Stomach (tissue), 19 donors: ENCODE measurements at places on chromosomes 5 and 9. TPM values are rescaled to one million over a fixed set of nuclear protein-coding genes. Genes with fewer than 3 reads are reported as not detected.

DNA sequence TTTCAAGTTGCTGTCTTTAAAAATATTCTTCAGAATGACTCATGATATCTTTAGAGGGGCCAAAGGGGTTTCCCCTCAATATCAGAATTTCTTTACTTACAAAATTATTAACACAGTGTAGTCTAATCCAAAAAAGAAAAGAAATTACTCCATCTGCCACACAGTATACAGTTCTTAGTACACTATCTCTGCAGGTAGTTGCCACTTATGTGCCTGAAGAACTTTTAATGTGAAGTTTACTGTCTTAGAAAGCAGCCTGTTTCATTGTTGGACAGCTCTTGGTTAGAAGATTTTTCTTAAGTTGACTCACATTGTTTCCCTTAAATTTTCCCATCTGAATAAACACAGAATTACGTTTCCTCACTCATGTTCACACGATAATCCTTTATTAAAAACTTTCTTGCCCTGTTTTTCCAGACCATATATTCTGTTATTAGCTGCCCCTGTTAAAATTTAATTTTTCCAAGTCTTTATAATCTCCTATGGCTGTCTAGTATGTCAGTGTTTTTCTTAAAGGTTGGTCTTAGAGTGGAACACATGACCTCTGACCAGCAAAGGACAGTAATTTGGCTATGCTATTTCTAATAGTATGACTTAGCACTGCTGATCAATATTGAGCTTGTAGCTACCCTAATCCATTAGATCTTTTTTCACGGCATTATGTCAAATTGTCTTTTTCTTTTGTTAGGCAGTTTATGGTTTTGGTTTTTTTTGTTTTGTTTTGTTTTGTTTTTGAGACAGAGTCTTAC lies 21.8 kb upstream of the FKTN start:
- DNase-seq, result no peak

DNA sequence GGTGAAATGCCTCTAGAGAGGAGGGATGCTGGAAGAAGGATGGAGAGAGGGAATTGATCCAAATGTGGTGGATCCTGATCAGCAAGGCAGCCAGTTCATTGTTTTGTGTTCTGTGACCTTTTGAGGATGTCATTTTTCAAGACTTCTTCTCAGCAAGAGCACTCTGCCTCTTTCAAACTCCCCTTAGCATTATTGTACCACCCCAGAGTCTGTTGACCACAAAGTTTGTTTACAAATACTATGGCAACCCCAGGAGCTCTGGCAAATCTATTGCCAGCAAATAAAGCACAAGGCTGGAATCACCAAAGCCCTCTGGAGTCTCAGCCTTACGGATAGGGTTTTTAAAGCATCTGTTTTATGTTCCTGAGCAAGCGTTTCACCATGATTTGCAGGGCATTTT lies 76.2 kb upstream of the SLC1A3 start:
- no peak for DNase-seq

GRCh38 chr5:33594006-33594405 lies 153.2 kb downstream of the TARS1 start:
- DNase-seq, result no peak

- DNase-seq, result no peak
Measured at GRCh38 chr5:22319798-22320197, 533.3 kb downstream of the CDH12 start.

- DNase-seq, result no peak
Measured at GRCh38 chr9:114900942-114901802, 29.2 kb downstream of the TNFSF8 start.

Gene TAF11L10
- not detected for total RNA-seq

- DNase-seq, result no peak
Measured at GRCh38 chr9:27088981-27089380, 20.0 kb upstream of the TEK start.

DNA sequence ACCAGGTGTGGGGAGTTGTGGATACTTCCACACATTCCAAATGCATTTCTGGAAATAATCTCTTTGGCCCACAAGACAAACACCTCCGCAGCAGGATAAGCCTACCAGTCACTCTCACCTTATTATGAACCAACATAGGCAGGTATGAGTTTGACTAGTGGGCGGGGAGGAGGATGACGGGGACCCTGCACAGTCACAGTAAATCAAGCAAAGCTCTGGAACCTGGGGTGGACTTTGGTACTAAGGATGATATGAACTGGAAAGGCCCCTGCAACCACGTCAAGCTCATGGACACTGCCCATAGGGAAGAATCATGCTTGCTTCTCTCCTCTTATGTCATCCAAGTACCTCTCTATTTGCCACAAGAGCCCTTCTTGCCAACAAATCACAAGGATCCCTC lies 259.4 kb downstream of the HSPA4 start:
- peak; percentile 68 for DNase-seq

DNA sequence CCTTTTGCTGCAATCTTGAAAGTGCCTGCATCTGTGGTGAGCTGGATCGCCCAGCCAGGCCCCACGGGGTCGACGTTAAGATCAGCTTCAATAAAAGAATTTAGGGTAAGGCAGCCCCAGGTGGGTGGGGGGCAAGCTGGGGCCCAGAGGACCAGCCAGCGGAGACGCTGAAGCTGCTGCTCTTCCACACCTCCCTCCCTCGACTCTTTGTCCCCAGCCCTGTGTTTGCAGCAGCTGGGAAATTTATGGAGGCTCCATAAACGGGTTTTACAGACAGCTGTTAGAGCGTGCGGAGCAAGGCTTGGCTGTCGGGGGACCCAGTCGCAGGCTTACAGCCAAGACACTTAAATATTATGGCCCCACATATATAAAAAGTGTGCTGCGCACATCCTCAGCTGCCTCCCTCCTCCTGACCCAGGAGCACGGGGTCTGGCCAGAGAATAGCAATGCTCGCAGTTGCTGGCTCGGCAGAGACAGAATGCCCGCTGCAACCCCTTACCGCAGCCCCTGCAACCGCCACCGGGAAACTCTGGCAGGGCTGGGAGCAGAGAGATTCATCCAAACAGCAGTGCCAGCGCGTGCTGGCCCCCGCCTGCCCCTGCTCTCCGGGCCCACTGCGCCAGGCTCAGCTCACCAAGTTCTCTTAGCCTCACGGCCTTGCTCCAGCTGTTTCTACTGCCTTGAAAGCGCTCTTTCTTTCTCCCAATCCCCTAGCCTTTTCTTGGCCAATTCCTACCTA lies 28.4 kb upstream of the MVB12B start:
- DNase-seq, result no peak

DNA sequence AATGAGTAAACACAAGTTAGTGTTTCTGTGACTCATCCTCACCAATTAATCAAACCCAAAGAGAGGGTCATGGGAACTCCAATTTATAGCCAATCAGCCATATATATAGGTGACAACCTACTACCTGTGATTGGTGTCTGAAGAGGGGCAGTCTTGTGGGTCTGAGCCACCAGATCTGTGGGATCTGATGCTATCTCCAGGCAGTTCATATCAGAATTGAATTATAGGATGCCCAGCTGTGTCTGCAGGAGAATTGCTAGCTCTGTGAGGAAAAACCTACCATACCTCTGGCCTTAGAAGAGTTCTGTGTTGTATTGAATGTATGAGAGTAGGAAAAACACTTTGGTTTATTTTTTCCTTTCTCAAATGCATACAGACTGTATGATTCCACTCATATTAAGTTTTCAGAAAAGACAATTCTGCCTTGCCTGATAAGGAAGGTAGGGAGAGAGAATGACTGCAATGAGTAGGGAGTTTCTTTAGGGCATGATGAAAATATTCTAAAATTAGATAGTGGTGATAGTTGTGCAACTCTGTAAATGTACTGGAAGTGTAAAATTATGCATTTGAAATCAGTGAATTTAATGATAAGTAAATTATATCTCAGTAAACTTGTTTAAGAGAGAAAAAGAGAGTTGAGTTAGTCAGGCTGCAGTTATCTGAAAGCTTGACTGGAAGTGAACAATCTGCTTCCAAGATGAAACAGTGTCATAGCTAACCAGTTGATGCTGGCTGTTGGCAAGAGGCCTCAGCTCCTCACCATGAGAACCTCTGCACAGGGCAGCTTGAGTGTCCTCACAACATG lies 274.9 kb downstream of the AUH start:
- DNase-seq, result no peak

DNA sequence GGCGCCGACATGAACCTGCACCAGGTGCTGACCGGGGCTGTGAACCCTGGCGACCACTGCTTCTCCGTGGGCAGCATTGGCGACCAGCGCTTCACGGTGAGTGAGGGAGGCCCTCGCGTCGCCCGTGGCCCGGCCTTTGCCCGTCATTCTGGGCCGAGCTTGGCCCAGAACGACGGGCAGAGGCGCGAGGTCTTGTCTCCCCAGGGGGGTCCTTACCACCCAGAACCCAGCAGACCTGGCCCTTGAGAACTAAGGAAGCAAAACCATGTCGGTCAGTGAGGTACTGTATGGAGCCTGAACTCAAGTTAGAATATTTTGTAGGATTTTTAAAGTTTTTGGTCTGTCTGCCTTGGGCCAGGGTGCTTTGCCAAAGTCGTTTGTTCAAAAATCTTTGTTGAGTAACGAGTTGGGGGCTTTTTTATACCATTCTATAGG lies 691 bp downstream of the DMXL1 start:
- DNase-seq, result no peak

Gene IL3
- not detected for total RNA-seq

DNA sequence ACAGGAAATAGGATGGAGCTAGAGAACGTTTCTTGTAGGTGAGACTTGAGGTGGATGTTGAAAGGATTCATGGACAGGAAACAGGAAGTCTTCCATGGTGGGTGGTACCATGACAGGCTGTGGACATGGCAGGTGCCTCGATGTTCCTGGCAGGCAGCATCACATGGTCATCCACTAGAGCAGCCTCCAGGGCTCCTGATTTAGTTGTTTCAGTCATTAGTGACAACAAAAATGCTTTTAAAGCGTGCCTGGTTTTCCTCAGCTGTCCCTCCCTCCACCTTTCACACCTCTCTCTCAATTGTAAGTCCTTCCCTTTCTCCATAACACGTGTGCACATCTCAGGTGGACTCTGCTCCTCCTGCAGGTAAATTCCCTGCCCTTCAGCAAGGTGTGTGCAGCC lies 25.2 kb upstream of the ASPN start:
- DNase-seq, result no peak

Gene TTC16
- not detected for total RNA-seq

Gene RMND5B
- 72.9 TPM for total RNA-seq

Gene ARHGEF39
- 11.6 TPM for total RNA-seq

- no peak for DNase-seq
Measured at GRCh38 chr9:20022410-20022809, 233.6 kb upstream of the SLC24A2 start.

Gene PDCD1LG2
- not detected for total RNA-seq

Gene OMD
- 5.3 TPM for total RNA-seq

Gene OGN
- total RNA-seq, result 4.6 TPM
